Esophagus squamous epithelium (tissue), 5 donors: ENCODE measurements at places on chromosomes 5 and 9. TPM values are rescaled to one million over a fixed set of nuclear protein-coding genes. Genes with fewer than 3 reads are reported as not detected.

TNFSF15 gene
- total RNA-seq, result 1.4 TPM

GABRA6 gene
- not detected for total RNA-seq

STING1 gene
- 40.3 TPM for total RNA-seq

KCTD16 gene
- total RNA-seq, result not detected

IL3 gene
- not detected for total RNA-seq

FOXD4L4 gene
- total RNA-seq, result 1.1 TPM

PDE8B gene
- not detected for total RNA-seq

IL13 gene
- total RNA-seq, result not detected

FBP1 gene
- 3.0 TPM for total RNA-seq

PCDHB16 gene
- 0.11 TPM for total RNA-seq
